ENCODE measurements at places on chromosomes 12 and 14. TPM values are rescaled to one million over a fixed set of nuclear protein-coding genes. Genes with fewer than 3 reads are reported as not detected.

Gene PEX5
- total RNA-seq: 22.0 TPM

Gene TPH2
- not detected for total RNA-seq

Gene CPNE8
- 12.5 TPM for total RNA-seq

Gene CLEC1B
- total RNA-seq: 0.33 TPM

Gene RHNO1
- 16.9 TPM for total RNA-seq

Gene GPR135
- total RNA-seq: 2.7 TPM

Gene FOXN4
- total RNA-seq: not detected

Gene RITA1
- total RNA-seq: 11.4 TPM

Gene IKZF4
- total RNA-seq: 2.1 TPM

Gene DEGS2
- total RNA-seq: under 0.01 TPM

Gene DEPDC4
- total RNA-seq: 3.1 TPM

Gene FSCB
- under 0.01 TPM for total RNA-seq

Gene AICDA
- total RNA-seq: not detected

Gene TSHR
- total RNA-seq: 0.22 TPM

Gene KCNMB4
- 9.7 TPM for total RNA-seq

Gene MMP14
- 92.7 TPM for total RNA-seq

Gene TMED8
- 8.2 TPM for total RNA-seq

Gene EMP1
- 106 TPM for total RNA-seq

Gene ACOT6
- total RNA-seq: not detected

Gene ADAMTS20
- not detected for total RNA-seq

Gene ALG10
- 7.3 TPM for total RNA-seq

Gene KCNJ8
- total RNA-seq: not detected

Gene CLEC4E
- total RNA-seq: not detected

Gene MSRB3
- 15.9 TPM for total RNA-seq

Gene MFAP5
- 726 TPM for total RNA-seq

Gene TAS2R30
- total RNA-seq: 7.0 TPM

Gene SAMD4A
- total RNA-seq: 40.6 TPM

Gene KLRC1
- 0.39 TPM for total RNA-seq

Gene ABHD12B
- not detected for total RNA-seq

Gene SYNDIG1L
- total RNA-seq: not detected

Gene FGF23
- total RNA-seq: not detected

Gene TCL1A
- total RNA-seq: not detected

Gene PCNX4
- total RNA-seq: 94.2 TPM

Gene RBP5
- 0.39 TPM for total RNA-seq

Gene CFAP73
- not detected for total RNA-seq

Gene SDS
- not detected for total RNA-seq

Gene FAM222A
- 0.39 TPM for total RNA-seq

Gene SLC41A2
- 6.3 TPM for total RNA-seq

Gene TMEM30B
- total RNA-seq: 9.0 TPM

Gene RPS6KA5
- total RNA-seq: 0.76 TPM

Gene SLC17A8
- total RNA-seq: not detected
